ENCODE measurements at places on chromosomes 12 and 14. TPM values are rescaled to one million over a fixed set of nuclear protein-coding genes. Genes with fewer than 3 reads are reported as not detected.
A peak's percentile ranks its signal among the peaks of the same experiment; 100 is the strongest.

The CLBA1 gene
- 0.60 TPM for total RNA-seq

The FAM181A gene
- total RNA-seq: not detected

- DNase-seq: peak; percentile 26
These were observed 6.8 kb upstream of the PSMA6 start for GRCh38 chr14:35285168-35286002.

The TTC8 gene
- 1.5 TPM for total RNA-seq

The ACADS gene
- total RNA-seq: 15.5 TPM

DNA sequence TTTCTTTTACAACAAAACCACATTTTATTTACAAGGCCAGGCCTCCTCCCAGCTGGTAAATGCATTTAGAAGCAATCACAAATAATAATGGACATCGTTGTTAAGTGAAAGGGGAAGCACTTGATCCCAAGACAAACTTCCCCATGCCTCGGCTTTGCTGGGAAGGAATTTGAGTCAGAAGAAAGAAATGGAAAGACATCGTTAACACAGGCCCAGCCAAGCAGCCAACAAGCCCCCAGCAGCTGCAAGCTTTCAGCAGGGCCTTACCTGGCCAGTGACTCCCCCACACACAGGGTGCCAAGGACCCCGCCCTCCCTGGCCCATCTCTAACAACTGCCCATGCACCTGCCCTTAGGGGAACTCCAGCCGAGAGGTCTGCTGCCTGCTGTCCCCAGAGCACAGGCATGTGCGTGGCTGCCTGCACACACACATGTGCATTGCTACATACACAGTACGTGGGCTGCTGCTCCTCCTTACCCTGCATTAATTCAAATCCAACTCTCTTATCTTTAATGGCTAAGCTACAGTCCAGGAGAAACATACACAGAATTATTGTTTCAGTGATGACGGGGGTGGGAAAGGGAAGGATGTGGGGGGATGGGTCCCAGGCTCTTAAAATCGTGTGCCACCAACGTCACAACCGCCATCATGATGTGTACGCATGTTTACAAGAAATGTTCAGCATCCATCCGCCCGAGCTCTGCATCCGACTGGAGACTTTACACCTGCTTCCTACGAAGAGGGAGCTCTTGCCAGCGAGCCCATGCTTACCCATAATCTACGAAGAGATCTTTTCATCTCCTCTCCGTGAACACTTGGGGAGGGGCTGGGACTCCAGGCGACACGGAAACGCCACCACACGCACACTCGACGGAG lies 9.8 kb downstream of the BCL11B start:
- peak; percentile 92 for DNase-seq

- no peak for DNase-seq
These were observed 38.8 kb downstream of the FAM222A start for GRCh38 chr12:109752117-109753053.

GRCh38 chr12:8655421-8655820 lies 7.2 kb downstream of the MFAP5 start:
- DNase-seq: no peak

DNA sequence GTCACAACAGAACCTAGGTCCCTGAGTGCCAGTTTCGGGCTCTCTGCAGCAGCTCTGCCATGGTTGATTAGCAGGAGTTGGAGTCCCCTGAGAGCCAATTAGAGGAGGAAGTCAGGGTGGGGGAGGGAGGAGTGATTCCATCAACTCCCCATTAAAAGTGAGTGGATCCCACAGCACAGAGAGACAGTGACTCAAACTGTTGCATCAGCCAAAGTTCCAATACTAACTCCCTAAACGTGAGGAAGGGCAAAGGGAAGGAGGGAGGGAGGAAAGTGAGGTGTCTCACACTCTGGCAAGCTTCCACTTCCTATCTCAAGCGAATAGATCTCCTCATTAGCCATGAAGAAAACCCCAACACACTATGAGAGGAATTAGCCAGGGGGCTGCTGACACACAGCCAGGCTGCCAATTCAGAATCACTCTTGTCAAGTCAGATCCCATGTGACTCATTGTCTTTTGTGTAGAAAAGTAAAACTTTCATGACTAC lies 23.6 kb downstream of the OR11H4 start:
- DNase-seq: no peak

The HCAR2 gene
- total RNA-seq: not detected

- DNase-seq: no peak
These were observed 1.1 kb upstream of the RPL41 start for GRCh38 chr12:56115329-56115728.

DNA sequence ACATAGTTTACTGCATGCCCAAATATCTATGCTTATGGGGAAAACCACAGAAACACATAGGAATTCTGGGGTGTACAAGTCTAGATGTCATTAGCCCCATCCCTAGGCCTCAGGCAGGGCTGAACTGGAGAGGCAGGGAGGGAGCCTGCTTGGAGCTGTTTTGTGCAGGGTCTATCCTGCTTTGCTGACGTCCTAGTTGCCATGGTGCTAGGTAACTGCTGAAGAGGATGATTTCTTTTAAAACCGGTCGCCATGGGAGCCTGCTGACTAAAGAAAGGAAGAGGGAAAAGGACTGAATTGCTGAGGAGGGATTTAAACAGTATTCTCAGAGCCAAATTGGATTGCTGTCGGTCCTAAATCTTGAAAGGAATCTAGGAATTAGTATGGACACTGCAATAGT lies 10.7 kb downstream of the GPR19 start:
- no peak for DNase-seq

The ABHD12B gene
- total RNA-seq: not detected
